ENCODE measurements at places on chromosomes 12 and 14.

GRCh38 chr12:98645572-98646067, 530 bp downstream of the APAF1 start:
- no peak for DNase-seq

- no peak for DNase-seq
Observed at GRCh38 chr14:75715926-75716780, 55.1 kb downstream of the TTLL5 start.

DNA sequence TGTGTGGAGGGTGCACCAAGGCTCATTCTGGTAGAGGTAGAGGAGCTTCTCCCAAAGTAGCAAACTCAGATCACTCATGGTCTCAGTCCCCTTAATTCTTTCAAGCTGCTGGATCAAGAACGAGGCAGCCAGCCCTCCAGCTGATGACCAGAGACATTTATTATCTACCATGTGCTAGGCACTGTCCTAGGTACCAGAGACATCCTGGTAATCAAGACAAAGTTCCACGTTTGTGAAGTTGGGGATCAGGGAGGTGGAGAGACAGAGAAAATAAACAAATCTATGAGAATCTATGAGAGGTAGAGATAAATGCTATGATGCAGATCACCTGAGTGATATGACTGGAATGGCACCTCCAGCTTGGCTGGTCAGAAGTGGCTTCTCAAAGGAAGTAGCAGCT, 130.2 kb downstream of the CRADD start:
- no peak for DNase-seq

DNA sequence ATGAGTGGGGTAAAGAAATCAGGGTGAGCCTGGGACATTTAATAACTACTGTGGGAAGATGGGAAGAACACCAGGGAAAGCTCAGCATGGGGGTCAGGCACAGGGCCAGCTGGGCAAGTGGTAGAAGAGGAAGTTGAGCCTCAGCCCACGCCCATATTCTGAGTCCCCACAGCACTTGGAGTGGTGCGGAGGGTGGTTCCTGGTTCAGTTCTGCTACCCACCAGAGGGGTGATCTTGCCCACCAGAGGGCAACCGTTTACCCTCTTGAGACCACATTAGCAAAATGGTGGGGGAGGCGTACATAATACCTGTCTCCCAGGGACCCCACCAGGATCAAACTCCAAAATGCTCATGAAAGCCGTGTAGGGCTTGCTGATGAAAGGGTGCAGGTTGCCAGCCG, 16.8 kb upstream of the ANKRD33 start:
- DNase-seq, result peak; percentile 48

DNA sequence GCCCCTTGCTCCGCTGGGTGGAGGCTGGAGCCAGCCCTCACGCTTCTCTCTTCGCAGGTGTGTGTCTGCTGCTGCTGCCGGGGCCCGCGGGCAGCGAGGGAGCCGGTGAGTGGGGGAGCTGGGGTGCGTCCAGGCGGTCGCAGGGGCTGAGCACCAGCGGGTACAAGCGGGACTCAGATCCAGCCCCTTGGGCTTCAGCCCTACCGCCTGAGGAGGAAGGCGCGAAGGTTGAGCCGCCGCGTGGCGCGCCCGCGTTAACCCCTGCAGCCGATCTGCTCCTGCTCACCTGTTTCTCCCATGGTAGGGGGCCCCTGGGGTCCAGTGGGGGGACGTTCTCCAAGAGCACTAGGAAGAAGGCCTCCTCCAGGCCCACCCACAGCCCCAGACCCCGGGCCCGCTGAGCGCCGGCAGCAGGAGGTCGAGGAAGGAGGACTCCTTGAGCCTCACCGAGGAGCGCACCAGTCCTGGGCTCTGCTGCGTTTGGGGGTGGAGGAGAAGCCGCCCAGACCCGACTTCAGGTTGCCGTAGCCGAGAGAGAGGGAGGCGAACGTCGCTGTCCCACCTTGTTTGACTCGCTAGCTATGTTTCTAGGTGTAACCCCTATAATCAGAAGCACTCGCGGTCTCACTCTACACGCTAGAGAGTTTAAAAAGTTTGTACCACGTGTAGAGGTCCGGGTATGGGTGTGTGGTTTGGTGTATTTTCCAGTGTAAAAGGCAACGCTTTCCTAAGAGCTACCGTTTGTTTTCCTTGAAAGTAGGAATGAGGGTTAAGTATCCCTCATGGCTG, 834 bp downstream of the COCH start:
- no peak for DNase-seq

DNA sequence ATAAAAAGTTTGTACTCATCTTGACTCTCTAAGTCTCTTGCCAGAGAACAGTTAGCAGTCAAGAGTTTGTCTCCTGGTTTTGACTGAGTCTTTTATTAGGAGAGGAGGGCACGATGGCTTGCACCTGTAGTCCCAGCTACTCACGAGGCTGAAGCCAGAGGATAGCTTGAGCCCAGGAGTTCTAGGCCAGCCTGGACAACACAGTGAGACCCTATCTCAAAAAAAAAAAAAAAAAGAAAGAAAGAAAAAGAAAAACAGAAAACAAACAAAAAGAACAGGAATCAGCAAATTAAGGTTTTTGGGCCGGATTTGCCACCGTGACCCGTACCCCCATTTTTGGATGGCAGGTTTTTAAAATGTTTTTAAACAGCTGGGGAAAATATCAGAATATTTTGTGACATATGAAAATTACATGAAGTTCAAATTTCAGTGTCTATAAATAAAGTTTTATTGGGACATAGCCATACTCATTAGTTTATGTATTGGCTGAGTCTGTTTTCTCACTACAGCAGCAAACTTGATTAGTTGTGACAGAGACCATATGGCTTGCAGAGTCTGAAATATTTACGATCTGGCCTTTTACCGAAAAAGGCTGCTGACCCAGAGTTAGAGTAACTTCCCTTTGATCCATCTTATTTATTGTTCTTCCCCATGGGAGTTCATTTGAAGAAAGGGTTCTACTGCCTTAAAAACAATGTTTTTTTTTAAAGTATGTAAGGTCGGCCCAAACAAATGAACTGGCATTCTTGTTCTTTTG, 31.2 kb downstream of the VEZT start:
- DNase-seq, result no peak

DNA sequence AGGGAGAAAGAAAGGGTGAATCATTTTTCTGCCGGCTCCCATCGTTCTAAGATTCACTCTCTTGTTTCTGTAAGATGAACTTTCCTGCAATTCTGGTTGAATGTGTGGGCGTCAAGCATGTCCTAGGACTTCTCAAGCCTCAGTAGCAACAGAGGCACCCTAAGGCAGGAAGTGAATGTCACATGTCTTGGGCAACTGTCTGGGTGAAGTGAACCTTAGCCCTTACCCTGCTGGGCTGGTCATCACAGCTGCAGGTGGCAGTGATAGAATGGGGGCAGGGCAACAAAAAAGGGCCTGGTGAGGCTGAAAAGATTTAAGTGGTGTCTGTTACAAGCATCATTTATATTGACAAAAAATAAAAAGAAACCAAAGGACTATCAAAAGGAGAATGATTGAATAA, 45.9 kb upstream of the CAND1 start:
- DNase-seq, result no peak

- no peak for DNase-seq
Observed at GRCh38 chr12:4961311-4961710, 51.6 kb downstream of the KCNA1 start.

DNA sequence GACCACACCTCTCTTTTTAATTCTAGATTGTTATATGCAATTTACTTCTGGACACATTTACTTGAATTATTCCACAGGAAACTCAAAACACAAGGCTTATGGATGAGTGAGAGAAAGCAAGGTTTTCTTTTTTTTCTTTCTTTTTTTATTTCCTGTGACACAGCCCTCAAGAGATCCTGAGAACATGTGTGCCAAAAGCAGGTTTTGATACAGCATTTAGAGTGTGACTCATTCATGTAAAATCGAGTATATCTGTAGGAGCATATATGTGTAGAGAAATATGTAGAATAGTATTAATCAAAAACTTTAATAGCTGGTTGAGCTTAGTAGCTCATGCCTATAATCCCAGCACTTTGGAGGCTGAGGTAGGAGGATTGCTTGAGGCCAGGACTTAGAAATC, 4.4 kb upstream of the MAX start:
- no peak for DNase-seq

DNA sequence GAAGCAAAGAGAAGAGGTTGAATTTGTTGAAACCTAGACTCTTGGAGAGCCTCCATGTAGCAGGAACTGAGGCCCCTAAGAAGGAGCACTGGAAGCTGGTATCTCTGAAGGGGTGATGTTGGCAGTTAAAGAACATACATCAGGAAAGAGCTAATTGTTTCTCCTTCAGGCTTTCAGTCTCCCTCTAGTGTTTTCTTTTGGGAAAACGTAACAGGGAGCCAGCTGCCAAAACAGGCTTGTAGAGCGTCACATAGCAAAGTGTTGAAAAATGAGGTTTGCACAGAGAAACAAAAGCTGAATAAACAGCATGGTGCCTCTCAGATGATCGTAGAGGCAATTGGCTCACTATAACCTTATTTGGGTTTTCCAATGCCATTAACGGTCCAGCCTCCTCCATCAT, 46.9 kb upstream of the CAND1 start:
- no peak for DNase-seq

DNA sequence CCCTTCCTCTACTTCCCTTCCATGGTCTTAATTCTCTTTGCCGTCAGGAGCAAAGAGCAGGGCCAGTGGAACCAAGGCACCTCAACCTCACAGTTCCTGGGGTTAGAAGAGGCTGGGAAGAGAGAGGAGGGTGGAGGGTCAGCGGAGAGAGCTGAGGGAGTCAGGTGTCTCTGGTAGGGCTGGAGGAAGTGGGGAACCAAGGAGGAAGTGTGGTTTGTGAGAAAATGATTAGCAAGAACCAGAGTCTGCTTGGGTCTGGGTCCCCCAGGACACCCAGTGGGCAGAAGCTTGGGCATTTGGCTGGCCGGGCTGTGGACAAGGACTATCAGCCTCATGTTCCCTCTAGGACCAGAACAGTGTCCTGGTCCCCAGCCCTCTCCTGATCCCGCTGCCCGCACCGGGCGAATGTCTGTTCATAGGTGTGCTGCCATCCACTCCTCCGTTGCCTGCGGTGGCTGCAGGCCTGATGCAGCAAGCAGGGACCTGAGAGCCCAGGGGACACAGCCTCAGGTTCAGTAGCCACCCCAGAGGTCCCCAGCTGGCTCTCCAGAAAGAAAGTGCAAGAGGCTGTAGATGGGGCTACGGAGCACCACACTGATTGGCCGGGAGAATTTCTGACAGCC, 2.3 kb downstream of the HOXC12 start:
- no peak for DNase-seq

DNA sequence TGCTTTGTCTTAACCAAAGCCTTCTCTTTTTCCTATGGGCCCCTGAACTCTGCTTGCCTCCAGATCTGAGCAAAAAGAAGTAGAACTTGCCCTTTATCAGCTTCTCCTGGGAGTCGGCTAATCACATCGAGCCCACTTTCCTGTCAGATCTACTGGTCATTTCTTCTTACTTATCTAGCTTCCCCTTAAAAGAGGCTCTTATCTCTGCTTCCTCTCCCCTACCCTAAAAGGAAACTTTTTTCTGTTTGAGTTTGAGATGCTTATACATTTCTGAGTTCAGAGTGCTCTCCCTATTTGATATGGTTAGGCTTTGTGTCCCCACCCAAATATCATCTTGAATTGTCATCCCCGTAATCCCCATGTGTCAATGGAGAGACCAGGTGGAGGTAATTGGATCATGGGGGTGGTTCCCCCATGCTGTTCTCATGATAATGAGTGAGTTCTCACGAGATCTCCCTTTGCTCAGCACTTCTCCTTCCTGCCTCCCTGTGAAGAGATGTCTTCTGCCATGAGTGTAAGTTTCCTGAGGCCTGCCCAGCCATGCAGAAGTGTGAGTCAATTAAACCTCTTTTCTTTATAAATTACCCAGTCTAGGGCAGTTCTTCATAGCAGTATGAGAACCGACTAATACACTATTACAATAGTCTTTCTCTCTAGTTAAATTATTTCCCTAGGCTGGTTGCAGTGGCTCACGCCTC, 114.7 kb upstream of the AMN1 start:
- DNase-seq, result no peak

- no peak for DNase-seq
Observed at GRCh38 chr12:80257920-80258319, 158.6 kb downstream of the OTOGL start.

- DNase-seq, result no peak
Observed at GRCh38 chr12:6921996-6922946, 5.5 kb upstream of the ATN1 start.

DNA sequence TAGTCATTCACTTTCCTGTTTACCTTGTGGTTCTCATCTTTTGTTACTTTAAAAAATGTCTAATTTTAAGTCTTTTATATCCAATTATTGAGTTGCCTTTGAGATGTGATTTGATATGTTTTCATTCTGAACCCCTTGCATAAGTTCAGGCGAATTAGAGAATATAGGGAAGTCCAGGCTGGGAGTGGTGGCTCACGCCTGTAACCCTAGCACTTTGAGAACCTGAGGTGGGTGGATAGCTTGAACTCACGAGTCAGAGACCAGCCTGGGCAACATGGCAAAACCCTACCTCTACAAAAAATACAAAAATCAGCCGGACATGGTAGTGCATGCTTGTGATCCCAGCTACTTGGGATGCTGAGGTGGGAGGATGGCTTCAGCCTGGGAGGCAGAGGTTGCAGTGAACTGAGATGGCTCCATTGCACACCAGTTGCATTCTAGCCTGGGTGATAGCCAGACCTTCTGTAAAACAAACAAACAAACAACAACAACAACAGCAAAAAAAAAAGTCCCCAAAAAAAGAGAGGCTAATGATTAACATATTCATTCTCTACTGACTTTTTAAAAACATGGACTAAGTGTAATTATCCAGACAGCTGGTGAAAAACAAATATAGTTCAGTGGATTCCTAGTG, 451.1 kb upstream of the RGS6 start:
- DNase-seq, result no peak

DNA sequence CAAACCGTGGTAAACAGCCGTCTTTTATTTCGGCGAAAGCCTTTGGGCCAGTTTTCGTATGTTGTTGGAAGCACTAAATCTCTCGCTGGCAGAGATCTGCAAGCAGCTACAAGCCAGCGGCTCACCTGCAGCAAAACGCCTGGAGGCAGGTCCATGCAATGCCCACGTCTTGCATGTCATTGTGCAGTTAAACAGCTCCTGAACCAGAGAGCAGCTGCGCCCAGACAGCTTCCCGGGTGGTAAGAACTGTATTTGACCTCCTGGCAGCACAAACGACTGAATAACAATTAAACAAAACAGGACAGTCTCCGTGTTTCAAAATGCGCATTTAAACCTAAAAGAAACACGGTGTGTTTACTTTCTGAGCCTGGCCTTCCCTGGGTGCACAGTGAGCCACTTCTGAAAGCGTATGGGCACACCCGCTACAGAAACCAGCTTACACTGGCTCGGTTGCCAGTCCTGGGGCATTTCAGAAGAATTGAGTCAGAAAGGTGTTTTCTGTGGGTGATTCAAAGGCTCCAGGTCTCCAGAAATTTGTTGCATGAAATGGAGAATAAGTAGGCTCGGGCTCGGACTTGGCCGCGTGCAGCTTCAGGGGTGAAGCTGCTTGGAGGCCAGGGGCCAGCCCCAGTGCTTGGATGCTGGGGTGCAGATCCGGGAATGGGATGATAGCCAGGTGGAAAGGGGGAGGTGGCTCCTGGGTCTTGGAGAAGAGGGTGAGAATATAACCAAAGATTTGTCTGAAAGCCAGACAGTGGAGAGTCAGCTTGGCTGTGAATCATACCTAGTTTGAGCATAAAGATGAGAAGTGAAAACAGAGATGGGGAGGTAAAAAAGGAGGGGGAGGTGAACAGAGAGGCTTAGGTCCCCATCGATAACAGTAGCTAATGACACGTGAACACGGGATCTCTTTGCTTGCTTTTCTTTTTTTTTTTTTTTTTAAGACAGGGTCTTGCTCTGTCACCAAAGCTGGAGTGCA, 24.9 kb upstream of the FZD10 start:
- no peak for DNase-seq

- DNase-seq, result no peak
Observed at GRCh38 chr14:89386212-89386886, 30.7 kb downstream of the FOXN3 start.
